Endothelial cell of umbilical vein (primary cell): ENCODE measurements at places on chromosomes 11 and 22. TPM values are rescaled to one million over a fixed set of nuclear protein-coding genes. Genes with fewer than 3 reads are reported as not detected.

Gene DDX17
- 377 and 393 TPM in 2 replicates for total RNA-seq

Gene SPECC1L
- 63.2 and 79.3 TPM in 2 replicates for total RNA-seq

Gene OR51E2
- not detected in 2 replicates for total RNA-seq

Gene CYTH4
- total RNA-seq = not detected in 2 replicates

Gene CST6
- total RNA-seq = 0.46 and 0.92 TPM in 2 replicates

Gene CCDC15
- total RNA-seq = 3.8 and 4.6 TPM in 2 replicates

Gene PHF5A
- 55.9 and 63.7 TPM in 2 replicates for total RNA-seq

Gene FAT3
- 0.05 and 1.4 TPM in 2 replicates for total RNA-seq

Gene COMT
- total RNA-seq = 221 and 246 TPM in 2 replicates

Gene TRIM34
- total RNA-seq = 5.2 and 6.7 TPM in 2 replicates

Gene OOSP1
- total RNA-seq = not detected in 2 replicates

Gene BDNF
- 2.6 and 3.1 TPM in 2 replicates for total RNA-seq

Gene SLC29A2
- total RNA-seq = 4.8 and 5.2 TPM in 2 replicates

Gene PAMR1
- total RNA-seq = not detected in 2 replicates

- no peak for DNase-seq
- H3K27me3 ChIP-seq = no peaks in the 10 kb centered on the region
- no peak overlapping the region for H3K4me3 ChIP-seq
- no peaks in the 10 kb centered on the region for H3K36me3 ChIP-seq
- no peak overlapping the region for H3K27ac ChIP-seq
Measured at GRCh38 chr11:73126804-73127480, 15.2 kb downstream of the FCHSD2 start.

DNA sequence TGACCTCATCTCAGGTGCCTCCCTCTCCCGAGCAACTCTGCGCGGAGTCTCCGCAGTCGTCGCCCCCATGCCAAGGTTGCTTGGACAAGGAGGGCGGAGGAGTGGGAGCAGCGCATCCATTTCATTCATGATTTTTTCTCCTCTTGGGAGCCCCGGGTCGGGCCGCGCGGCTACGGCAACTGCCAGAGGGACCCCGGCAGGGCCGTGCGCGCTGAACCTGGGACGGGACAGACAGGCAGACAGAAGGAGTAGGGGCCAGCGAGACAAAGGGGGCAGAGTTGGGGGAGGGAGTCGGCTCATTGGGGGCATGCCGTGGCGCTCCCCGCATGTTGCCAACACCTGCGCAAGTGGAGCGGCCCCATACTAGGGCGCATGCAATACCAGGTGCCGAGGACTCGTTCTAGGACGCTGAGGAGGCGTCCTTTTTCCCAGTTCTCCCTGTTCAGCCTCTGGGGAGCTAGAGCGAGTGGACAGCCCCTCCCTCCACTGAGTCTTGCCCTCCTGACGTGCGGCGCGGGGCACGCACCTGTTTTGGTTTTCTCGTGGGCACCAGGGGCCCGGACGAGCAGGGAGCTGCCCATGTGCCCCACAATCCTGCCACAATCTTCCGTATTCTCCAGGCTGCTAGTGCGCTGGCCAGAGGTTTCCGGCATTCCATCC is 501 bp upstream of the PTPN5 start:
- no peak for DNase-seq
- no peaks in the 10 kb centered on the region for H3K36me3 ChIP-seq
- H3K27me3 ChIP-seq = peaks cover 66% of the 10 kb centered on the region
- no peaks in the 10 kb centered on the region for H3K4me1 ChIP-seq
- no peak overlapping the region for H3K4me3 ChIP-seq

DNA sequence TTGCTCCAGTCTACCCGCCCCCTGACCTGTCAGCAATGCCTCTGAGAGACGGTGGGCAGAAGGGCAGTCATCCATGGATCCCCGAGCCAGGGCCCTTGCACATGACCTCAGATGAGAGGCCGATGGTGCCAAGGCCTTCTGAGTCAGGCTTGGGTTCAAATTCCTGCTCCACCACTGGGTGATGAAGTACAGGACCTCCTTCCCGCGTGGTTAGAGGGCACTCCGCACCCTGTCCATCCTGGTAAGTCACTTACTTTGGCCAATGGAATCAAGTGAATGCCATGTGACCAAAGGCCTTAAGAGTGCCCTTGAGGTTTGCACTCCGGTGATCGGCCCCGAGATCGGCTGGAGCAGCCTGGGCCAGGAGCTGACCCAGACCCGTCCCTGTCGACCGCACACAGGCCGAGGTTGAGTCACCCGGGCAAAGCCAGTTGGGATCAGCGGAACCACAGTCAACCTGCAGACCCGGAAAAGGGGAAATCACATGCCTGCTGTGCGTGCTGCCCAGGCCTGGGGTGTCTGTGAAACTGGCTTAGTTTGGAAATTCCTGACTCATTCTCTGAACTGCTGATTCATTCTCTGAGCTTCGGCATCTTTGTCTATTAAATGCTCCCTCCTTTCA is 48.9 kb downstream of the RTL6 start:
- no peak overlapping the region for H3K4me3 ChIP-seq
- no peaks in the 10 kb centered on the region for H3K4me1 ChIP-seq
- H3K36me3 ChIP-seq = no peaks in the 10 kb centered on the region
- H3K27me3 ChIP-seq = no peaks in the 10 kb centered on the region
- no peak for DNase-seq
- H3K27ac ChIP-seq = no peak overlapping the region

DNA sequence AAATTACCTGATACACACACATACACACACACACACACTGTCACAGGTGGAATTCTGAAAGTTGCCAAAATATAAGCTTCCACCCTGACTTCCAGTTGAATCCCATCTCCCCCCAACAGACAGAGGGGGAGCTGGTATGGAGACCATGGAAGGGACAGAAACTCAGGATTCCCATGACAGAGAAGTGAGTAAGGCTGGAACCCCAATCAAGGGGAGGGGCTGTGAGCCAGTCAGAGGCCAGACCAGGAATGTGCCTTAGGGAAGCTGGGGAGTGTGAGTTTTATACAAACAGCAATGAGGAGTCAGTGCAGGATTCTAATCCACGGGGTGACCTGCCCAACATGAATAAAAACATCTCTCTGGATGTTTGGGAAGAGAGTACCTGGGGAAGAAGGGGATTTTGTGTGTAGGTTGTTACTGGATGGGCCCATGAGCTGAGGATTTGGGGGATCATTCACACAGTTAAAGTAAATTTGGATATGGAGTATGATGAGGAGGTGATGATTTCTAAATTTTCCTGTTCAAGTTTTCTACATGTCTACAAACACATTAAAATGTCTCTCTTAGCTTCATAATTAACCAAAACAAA is 38.7 kb upstream of the TOP3B start:
- H3K27ac ChIP-seq = no peak overlapping the region
- H3K27me3 ChIP-seq = no peaks in the 10 kb centered on the region
- H3K4me3 ChIP-seq = no peak overlapping the region
- H3K36me3 ChIP-seq = no peaks in the 10 kb centered on the region

DNA sequence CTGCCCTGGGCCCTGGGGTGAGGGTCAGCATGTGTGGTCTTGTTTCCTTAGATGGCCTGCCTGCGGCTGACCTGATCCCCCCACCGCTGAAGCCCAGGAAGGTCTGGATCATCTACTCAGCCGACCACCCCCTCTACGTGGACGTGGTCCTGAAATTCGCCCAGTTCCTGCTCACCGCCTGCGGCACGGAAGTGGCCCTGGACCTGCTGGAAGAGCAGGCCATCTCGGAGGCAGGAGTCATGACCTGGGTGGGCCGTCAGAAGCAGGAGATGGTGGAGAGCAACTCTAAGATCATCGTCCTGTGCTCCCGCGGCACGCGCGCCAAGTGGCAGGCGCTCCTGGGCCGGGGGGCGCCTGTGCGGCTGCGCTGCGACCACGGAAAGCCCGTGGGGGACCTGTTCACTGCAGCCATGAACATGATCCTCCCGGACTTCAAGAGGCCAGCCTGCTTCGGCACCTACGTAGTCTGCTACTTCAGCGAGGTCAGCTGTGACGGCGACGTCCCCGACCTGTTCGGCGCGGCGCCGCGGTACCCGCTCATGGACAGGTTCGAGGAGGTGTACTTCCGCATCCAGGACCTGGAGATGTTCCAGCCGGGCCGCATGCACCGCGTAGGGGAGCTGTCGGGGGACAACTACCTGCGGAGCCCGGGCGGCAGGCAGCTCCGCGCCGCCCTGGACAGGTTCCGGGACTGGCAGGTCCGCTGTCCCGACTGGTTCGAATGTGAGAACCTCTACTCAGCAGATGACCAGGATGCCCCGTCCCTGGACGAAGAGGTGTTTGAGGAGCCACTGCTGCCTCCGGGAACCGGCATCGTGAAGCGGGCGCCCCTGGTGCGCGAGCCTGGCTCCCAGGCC is 12.7 kb downstream of the TMEM121B start:
- no peaks in the 10 kb centered on the region for H3K4me1 ChIP-seq
- DNase-seq = no peak

- no peaks in the 10 kb centered on the region for H3K27me3 ChIP-seq
- DNase-seq = peak; percentile 34
- peak overlapping the region; percentile 45 for H3K27ac ChIP-seq
Measured at GRCh38 chr11:12213883-12214282, 103.5 kb downstream of the MICAL2 start.

DNA sequence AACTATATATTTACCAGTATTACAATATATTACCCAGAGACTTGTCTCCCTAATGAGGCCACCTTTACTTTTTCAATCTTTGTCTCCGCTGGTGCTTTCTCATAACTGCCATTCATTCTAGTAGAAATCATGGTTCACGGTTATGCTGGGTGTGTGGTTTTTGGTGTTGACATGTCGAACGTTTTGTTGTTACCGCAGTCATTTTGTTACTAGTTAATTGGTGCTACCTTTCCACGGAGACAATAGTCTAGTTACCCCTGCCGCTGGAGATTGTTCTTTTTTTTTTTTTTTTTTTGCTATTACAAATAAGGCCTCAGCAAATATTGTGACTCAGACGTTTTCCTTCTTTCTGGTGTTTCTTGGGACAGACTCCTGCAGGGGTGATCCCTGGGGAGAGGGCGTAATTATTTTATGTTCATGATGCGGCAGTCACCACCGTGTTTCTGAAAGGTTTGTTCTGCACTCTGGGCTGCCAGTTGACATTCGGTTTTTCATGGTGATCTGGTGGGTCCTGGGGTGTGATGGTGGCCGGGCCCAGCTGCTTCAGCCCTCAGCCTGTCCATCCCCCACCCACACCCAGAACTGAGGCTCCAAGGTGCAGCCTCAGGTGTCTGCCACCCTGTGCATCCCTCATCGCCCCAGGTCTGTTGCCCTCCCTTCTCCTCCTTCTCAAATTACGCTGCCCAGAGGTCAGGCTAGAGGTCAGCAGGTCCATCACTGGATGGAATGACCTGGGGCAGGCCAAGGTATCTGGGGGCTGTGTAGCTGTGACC is 28.6 kb downstream of the LRP5 start:
- no peaks in the 10 kb centered on the region for H3K27me3 ChIP-seq
- DNase-seq = no peak
- no peaks in the 10 kb centered on the region for H3K4me1 ChIP-seq
- H3K27ac ChIP-seq = no peak overlapping the region
- no peak overlapping the region for H3K4me3 ChIP-seq
- no peaks in the 10 kb centered on the region for H3K36me3 ChIP-seq

DNA sequence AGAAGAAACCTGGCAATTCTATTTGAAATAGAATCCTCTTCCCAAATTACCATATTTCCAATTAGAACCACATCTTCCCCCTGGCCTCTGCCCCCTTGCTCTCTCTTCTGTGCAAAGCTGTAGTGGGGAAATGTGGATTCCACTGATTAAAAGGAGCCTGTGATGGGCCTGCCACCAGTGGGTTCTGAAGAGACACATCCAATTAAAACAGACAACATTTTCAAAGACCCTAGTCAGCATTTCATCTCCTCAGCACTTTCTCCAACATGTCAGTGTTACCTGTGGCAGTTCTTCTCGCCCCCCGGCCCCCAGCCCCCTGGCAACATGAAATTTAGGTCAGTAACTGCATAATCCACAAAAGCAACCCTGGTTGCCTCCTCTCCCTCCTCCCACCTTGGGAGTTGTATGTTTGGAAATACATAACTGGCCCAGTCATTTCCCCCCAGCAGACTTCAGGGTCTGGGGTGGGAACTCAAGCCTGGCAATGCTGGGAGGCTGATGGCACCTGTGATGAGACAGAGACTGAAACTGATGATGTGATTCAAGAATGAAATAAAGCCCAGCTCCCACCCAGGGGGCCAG is 99.9 kb upstream of the AMOTL1 start:
- no peaks in the 10 kb centered on the region for H3K4me1 ChIP-seq
- no peaks in the 10 kb centered on the region for H3K27me3 ChIP-seq
- H3K4me3 ChIP-seq = no peak overlapping the region
- DNase-seq = no peak
- no peaks in the 10 kb centered on the region for H3K36me3 ChIP-seq
- H3K27ac ChIP-seq = no peak overlapping the region

DNA sequence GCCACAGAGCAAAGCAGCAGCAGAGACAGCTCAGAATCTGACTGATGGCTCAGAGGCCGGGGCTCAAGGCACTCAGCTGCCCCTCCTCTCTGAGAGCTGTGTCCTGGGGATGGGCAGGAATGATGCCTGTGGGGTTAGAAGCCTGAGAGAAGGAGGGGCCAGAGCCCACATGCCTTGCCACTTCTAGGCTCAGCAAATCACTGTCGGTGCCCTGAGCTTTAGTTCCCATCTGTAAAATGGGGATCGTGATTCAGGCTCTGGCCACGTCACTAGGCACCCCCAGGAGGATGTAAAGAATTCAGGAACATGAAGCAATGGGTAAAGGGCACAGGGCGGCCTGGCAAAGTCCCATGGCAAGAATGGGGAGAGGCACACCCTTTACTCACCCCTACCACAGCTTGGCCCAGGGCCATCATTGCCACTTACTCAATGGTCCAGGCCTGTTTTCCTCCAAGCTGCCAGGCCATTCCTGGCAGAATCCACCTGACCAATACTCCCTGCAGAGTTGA is 3.4 kb upstream of the CDC42EP2 start:
- H3K4me1 ChIP-seq = peaks cover 32% of the 10 kb centered on the region
- no peaks in the 10 kb centered on the region for H3K27me3 ChIP-seq
- no peak for DNase-seq
- H3K27ac ChIP-seq = no peak overlapping the region

GRCh38 chr11:24762076-24762475 is 265.2 kb downstream of the LUZP2 start:
- H3K4me3 ChIP-seq = no peak overlapping the region
- DNase-seq = no peak
- H3K27ac ChIP-seq = no peak overlapping the region
- H3K4me1 ChIP-seq = no peaks in the 10 kb centered on the region
- no peaks in the 10 kb centered on the region for H3K27me3 ChIP-seq
- H3K36me3 ChIP-seq = no peaks in the 10 kb centered on the region

DNA sequence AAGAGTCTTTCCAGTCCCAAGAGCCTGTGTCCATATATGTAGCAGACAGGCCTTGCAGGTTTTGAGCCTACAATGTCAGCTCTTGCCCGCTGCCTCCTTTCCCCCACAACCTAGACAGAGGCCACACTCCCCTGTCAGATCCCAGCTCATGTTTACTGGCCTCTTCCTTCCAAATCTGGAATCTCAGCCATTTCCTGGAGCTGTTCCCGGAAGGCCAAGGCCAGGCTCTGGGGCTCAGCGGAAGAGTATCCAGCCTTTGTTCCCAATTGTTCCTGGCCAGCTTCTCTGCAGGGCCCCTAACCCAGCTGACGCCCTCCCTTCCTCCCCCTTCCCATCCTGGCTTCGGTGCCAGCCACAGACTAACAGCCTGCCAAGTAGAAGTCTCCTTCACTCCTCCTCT is 1.0 kb upstream of the ROBO4 start:
- peak overlapping the region; percentile 95 for H3K27ac ChIP-seq
- H3K4me1 ChIP-seq = peaks cover 69% of the 10 kb centered on the region
- no peaks in the 10 kb centered on the region for H3K27me3 ChIP-seq
